ENCODE measurements at places on chromosomes 4 and X.

DNA sequence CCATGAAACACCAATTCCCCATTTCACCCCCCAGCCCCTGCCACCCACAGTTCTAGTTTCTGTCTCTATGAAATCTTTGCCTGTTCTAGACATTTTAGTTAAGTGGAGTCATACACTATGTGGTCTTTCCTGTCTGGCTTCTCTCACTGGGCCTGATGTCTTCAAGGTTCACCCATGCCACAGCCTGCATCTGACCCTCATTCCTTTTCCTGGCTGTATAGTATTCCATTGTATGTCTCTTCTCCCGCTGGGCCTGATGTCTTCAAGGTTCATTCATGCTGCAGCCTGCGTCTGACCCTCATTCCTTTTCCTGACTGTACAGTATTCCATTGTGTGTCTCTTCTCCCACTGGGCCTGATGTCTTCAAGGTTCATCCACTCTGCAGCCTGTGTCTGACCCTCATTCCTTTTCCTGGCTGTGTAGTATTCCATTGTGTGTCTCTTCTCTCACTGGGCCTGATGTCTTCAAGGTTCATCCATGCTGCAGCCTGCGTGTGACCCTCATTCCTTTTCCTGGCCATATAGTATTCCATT lies 191.7 kb downstream of the CRLF2 start:
- DNase-seq, result no peak

DNA sequence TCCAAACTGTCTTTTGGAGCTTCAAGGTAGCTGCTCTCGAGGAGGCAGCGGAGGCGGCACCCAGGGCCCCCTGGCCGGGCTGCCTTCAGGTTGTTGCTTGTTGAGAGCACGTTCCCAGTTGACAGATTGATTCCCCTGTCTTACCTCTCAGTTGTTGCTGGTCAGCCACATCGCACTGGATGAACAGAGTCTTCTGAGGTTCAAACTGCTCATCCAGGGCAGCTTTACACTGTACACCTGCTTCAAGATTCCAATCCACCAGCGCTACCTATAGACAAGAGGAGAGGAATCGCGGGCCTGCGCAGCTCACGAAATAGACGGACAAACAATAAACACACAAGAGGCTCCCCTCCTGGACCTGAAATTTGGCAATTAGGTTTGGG lies 497 bp downstream of the HPGD start:
- no peak for DNase-seq

DNA sequence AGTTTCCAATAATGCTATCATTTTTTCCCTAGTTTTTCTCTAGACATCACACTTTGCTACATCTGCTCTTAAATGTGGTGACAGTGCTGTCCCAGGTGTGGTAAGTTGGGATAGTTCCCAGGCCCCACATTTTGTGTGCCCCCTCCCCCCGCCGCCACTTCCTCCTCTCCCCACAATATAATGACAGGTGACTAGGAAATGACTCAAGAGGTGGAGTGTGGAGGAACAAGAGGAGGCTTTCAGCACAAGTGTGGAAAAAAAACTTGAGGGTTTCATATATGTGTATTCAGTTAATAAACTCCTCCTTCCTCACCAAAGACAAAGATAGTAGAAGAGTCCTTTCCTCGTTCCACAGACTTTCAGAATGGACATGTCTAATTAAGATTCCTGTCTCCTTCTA lies 18.3 kb upstream of the IL21 start:
- DNase-seq, result no peak

- no peak for DNase-seq
Observed at GRCh38 chrX:146056511-146057081, 239.0 kb downstream of the SLITRK2 start.

DNA sequence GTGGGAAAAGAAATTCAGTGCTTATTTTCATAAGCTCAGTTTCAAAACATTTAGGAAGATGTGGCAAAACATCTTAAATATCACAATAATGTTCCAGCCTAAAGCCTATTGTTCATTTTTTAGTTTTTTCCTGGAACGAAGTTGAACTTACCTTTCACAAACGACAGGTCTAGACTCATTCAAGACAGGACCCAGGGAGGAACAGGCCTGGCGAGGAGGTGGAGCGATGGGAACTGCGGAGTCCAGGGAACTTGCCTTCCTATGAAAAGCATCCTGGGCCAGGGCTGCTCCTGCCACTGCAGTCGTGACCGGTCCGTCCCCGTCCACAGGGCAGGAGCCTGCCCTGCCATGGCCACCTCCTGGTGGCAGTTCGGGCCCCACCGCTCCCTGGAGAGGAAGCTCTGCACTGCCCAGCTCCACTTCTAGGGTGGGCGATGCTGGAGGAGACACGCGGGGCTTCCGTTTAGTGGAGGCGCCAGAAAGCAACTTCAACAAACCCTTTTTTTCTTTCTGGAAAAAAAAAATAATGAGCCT lies 96.7 kb upstream of the CBR4 start:
- DNase-seq, result no peak

DNA sequence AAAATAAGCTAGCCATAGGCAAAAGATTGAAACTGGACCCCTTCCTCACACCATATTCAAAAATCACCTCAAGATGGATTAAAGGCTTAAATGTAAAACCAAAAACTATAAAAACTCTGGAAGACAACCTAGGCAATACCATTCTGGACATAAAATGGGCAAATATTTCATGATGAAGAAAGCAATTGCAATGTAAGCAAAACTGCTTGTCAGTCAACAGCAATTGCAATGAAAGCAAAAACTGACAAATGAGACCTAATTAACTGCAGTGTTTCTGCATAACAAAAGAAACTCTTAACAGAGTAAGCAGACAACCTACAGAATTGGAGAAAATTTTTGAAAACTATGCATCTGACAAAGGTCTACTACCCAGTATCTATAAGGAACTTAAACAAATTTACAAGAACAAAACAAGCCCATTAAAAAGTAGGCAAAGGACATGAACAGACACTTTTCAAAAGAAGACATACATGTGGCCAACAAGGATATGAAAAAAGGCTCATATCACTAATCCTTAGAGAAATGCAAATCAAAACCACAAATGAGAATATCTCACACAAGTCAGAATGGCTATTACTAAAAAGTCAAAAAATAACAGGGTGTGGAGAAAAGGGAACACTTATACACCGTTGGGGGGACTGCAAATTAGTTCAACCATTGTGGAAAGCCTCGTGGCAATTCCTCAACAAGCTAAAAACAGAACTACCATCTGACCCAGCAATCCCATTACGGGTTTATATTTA lies 46.7 kb downstream of the CFAP299 start:
- no peak for DNase-seq

- DNase-seq, result no peak
Observed at GRCh38 chr4:85784947-85785346, 310.0 kb downstream of the ARHGAP24 start.

All from NT2/D1 (cell line).